ENCODE measurements at places on chromosomes 3 and 15. TPM values are rescaled to one million over a fixed set of nuclear protein-coding genes. Genes with fewer than 3 reads are reported as not detected.

DNA sequence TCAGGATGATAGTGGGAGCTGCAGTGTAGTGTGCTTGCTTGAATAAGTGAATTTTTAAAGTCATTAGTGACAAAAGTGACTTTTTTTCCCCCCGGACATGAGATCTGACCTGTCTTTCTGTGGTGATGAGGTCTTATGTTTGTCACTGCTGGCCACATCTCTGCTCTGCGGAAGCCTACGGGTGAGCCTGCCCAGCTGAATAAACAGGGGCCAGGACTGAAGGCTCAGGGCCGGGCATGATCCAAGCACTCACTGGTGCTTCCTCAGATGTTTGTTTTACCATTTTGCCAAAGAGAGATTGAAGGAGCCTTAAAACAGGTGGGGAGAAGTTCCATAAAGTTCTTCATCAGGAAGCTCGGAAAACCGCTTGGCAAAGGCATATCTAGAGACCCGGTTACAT, 35.0 kb downstream of the RPL39L start:
- no peak for DNase-seq

DNA sequence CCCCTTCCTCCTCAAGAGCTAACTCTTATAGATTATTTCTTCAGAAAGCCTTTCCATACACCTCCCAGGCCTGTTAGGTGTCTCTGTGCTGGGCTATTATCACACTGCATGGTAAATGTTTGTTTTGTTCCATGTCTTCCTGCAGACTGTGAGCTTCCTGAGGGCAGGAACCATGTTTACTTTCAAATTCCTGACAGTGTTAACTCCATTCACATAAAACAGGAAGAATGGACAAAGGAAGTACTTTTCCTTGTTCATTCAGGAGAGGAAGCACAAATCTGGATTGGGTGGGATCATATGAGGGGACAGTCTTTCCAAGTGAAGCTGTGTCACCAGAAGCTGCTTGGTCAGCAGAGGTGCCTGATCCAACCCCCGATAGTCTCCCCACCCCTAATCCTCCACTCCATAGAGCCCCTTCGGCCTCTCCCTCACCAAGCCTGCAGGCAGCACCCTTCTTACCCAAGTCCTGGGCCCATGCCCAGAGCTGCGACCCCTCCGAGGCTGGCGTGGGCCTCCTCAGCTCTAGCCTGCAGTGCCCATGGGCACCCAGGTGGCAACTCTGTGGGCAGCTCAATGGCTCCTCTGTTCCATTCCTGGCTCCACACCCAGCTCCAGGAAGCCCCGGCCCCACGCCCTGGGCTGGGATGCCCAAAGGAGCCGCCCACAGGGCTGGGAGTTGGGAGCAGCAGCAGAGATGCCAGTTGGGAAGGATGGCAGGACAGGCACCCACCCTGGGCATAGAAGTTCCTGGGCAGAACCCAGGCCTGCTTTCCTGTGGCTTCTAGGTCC, 6.9 kb downstream of the SHF start:
- no peak for DNase-seq

PRSS50 gene
- not detected for total RNA-seq

DNA sequence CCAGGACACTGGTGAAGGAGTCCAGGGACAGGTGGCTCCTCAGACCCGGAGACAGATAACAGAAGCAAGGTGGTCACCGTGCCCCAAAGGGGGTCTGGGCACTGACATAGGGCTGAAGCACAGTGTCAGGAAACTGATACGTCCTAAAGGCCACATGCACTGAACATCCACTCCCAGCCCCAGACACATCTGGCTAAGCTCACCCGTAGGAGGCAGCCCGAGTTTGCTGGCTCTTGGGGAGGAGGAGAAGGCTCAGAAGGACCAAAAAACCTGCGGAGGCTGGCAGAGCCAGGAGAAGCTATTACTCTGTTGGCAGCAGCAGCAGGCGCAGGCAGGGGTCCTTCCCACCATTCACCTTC, 1.2 kb downstream of the CACNA2D2 start:
- DNase-seq, result no peak

DNA sequence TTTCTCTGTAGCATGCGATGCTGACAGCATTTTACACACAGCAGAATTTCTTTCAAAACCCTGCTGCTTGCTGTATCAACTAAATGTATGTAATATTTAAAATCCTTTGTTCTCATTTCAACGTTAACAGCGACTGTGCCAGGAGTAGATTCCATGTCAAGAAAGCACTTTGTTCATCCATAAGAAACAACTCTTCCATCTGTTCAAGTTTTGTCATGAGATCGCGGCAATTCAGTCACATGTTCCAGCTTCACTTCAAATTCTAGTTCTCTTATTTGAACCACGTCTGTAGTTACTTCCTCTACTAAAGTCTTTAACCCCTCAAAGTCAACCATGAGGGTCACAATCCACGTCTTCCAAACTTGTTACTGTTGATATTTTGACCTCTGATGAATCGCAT, 50.6 kb downstream of the SMARCC1 start:
- DNase-seq, result no peak

DNA sequence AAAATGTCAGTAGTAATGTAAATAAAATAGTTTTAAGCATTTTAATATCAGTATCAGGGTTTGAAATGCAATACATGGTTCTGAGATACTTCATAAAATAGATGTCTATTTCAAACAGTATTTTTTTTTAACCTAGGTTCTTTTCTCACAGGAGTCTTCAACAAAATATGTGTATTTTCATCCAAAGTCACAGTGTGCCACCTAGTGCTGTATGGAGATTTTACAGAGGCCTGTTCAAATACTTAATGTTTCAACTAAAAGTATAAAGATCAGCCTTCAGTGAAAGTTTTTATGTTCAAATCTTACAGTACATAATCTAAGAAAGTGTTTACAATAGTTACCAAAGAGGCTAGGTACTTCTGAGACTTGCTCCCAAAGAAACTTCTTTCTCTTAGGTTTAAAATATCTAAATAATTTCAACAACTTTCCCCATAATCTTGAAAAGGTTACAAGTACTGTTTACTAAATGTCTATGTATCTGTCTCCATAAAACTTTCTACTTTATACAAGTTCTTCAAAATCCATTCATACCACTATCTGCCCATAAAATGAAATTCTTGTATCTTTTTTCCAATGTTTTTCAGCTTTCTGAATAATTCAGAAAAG, 38.3 kb downstream of the SCAPER start:
- no peak for DNase-seq

AP3B2 gene
- total RNA-seq, result 0.18 TPM

GRCh38 chr15:38740206-38740605, 175.6 kb upstream of the RASGRP1 start:
- no peak for DNase-seq

GRCh38 chr15:82272154-82272553, 9.5 kb downstream of the SAXO2 start:
- no peak for DNase-seq

KLHL25 gene
- 9.2 TPM for total RNA-seq

CAMK1 gene
- 23.8 TPM for total RNA-seq

DNA sequence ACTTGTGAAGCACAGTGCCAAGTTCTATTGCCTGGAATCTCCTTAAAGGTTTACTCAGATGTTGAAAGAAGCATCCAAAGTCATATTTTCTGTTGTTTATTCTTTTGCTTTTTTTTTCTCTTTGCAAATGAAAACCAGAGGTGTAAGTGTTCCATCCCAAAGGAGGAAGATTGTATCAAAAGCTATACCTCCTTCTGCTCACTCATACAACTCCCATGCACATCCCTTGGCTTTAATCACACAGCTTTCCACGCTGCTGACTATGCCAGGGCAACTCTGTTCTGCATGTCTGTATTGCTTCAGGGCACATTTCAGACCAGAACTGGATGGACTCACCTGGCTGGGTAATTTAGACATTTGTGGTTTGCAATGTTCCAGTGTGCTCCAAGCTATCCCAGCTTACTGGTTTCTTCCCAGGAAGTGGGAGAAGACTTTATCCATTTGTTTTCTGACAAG, 399.6 kb upstream of the TBL1XR1 start:
- no peak for DNase-seq

STAB1 gene
- 0.36 TPM for total RNA-seq
